Ammon's horn (tissue), 1 donor: ENCODE measurements at places on chromosomes 3 and 15.

GRCh38 chr3:49133226-49133951 lies 539 bp upstream of the LAMB2 start:
- DNase-seq, result peak; percentile 86

DNA sequence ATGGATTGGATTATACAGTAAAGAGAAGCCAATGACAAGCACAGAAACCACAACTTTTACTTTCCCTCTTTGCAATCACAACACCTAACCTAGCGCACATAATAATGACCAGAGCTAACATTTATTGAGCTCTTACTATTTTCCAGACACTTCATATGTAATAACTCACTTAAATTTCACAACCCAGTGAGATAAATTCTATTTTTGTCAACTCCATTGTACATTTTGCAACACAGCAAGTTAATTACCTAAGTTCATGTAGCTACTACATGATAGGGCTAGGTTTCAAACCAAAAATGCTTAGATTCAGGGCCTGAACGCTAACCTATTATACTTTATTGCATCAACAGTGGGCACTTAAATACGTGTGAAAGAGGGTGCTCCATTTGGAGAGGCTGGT lies 89.5 kb downstream of the GADL1 start:
- DNase-seq, result no peak

GRCh38 chr3:112582244-112582874 lies 20.5 kb downstream of the SLC35A5 start:
- peak; percentile 75 for DNase-seq

GRCh38 chr3:142931222-142931621 lies 32.3 kb downstream of the PAQR9 start:
- no peak for DNase-seq

DNA sequence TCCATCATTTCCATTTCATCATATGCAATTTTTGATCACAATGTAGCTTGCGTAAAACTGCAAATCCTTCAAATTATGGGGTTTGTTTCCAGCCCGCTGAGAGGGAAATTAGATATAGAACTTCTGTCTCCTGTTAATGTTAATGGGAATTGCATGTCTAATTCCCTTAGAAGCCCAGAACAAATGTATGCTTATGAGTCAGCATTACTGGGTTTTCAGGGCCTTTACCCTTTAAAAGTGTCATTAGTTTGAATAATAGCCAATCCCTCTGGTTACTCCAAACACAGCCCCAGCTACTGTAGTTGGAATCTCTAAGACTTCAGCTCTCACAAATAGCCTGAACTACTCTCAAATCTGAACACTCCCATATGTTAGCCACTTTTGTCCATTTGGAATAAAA lies 439.4 kb downstream of the C3orf38 start:
- no peak for DNase-seq

- no peak for DNase-seq
These were observed 33.0 kb upstream of the GNB5 start for GRCh38 chr15:52224211-52224610.

DNA sequence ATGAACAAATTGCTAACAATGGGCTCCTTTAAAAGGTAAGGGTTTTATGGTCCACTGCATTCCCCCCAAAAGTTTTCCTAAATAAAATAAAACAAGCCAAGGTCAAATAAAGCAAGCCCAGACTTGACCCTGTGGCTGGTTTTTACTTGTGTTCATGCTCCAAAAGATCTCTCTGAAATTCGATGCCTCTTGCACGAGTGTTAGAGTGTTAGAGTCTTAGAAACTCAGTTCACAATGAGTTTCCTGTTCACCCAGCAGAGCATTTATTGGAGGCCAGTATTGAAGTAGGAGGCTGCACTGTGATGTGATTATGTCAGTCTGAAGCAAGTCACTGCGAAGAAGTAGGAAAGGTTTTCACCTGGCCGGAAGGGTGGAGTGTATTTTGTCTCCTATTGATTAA lies 59.9 kb upstream of the LRTM1 start:
- no peak for DNase-seq

- no peak for DNase-seq
These were observed 125.8 kb downstream of the TNIK start for GRCh38 chr3:171334465-171334811.

DNA sequence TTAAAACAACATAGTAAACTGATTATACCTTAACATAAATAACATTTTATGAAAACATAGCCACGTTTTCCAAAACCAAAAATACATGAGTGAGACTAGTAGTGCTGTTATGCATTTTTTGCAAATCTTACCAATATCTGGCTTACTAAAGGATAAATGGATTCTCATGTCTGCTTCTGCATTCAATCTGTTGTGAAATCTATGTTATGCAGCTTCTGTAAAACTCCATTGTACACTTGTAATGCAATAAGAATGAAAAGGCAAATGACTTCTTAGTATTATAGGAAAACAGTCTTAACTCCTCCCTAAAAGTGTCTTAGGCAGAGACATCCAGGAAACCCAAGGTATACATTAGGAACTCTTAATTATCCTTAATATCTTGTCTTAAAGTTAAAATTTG lies 330.9 kb upstream of the THBS1 start:
- DNase-seq, result no peak

GRCh38 chr3:70855149-70855548 lies 542.7 kb upstream of the MDFIC2 start:
- no peak for DNase-seq

- no peak for DNase-seq
These were observed 651.9 kb downstream of the RBMS3 start for GRCh38 chr3:29932696-29933325.

DNA sequence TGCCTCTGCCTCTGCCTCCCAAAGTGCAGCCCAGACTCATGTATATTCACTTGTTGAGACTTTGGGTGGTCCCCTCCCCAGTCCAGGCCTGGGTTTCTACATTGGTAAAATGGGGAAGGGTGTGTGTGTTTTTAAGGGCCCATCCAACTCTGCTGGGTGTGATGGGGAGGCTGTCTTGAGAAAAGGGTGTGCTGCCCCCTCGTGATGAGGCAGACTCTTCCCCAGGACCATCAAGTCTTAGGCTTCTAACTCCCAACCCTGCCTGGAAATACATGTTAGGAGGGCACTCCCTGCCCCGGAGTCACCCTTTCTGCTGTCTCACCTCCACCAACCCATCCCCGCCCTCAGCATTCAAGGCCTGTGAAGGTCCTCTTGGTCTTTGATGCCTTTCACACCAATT lies 4.4 kb upstream of the PTPN23 start:
- no peak for DNase-seq

- DNase-seq, result no peak
These were observed 11.5 kb upstream of the MB21D2 start for GRCh38 chr3:192929146-192929545.

DNA sequence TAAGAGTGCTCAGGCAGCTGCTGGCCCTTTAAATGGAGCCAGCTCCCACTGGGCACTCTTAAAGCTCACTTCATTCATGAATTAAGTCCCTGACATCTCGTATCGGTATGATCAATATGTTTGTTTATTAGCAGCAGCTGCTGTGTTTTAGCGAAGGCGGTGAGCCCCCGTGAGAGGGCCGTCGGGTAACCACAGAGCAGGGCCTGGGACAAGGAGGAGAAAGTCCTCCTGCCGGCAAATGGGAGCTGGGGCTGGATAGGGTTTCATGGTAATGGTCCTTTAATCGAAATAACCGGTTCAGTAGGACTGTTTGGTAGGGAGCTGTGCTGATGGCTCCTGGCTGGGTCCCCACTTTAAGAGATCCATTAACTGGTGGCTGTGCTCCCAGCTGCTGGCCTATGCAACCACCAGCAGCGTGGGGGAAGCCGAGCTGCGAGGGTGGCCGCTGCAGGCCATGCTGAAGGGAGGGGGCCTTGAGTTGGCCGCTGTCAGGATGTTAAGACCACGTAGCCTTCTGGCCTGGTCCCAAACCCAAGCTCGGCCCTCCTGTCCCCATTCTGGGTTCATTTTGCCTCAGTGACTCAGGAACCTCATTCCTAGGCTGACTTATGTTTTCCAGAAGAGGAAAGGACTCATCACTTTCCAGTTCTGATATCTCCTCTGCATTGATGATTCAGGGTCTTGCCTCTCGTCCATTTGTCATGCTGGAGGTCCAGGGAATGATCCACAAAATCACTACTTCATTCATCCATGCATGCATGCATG lies 67.6 kb upstream of the NTRK3 start:
- no peak for DNase-seq

GRCh38 chr15:85149465-85150129 lies 167.9 kb downstream of the PDE8A start:
- DNase-seq, result no peak

DNA sequence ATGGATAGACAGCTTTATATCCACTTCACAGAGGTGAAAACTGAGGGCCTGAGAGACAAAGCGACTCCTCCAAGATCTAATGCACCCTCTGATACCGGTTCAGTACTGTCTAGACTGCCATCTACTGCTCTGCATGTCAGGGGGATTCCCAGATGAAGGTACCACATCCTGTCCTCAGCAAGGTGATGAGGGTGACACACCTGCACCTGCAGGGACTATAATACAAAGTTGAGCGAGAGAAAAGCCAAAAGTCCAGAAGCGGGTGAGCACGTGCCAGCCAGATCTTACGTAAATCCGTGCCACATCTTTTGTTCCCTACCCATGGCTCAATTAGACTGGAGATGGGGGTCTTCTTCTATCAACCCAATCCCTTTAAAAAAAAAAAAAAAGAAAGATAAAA lies 32.4 kb upstream of the HES1 start:
- DNase-seq, result no peak

DNA sequence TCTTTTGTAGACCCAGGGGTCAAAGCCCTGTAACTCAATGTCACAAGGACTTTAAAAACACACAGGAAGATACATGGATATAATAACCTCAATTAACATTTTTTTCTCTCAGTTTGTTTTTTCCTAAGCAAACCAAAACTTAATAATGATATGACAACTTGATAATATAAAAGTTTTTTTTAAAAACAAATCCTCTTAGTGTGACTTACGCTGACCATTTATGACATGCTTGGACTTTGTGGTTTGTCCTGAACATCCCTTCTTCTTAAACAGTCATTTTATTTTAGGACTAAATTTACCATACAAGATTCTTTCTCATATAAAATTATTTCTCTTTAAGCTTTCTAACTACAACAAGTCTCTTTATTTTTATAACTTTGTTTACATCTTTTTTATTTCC lies 25.4 kb upstream of the FAM3D start:
- no peak for DNase-seq

DNA sequence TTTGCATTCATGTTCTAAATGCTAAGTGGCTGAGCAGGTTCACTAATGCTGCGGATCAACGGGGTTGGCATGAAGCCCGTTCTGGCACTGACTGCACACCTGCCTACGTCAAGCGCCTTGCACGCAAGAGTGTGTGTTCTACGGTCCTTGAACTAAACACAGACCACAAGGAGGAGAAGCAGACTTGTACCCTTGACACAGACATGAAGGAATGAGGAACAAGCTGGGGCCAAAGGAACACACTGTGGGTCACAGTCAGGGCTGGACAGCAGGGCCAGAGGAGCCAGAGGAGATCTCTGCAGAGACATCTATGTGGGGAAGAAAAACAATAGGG lies 48.0 kb upstream of the LDHAL6B start:
- no peak for DNase-seq

- peak; percentile 25 for DNase-seq
These were observed 57.5 kb upstream of the SIN3A start for GRCh38 chr15:75508840-75509532.

GRCh38 chr3:74041068-74041675 lies 416.4 kb upstream of the PDZRN3 start:
- DNase-seq, result no peak

DNA sequence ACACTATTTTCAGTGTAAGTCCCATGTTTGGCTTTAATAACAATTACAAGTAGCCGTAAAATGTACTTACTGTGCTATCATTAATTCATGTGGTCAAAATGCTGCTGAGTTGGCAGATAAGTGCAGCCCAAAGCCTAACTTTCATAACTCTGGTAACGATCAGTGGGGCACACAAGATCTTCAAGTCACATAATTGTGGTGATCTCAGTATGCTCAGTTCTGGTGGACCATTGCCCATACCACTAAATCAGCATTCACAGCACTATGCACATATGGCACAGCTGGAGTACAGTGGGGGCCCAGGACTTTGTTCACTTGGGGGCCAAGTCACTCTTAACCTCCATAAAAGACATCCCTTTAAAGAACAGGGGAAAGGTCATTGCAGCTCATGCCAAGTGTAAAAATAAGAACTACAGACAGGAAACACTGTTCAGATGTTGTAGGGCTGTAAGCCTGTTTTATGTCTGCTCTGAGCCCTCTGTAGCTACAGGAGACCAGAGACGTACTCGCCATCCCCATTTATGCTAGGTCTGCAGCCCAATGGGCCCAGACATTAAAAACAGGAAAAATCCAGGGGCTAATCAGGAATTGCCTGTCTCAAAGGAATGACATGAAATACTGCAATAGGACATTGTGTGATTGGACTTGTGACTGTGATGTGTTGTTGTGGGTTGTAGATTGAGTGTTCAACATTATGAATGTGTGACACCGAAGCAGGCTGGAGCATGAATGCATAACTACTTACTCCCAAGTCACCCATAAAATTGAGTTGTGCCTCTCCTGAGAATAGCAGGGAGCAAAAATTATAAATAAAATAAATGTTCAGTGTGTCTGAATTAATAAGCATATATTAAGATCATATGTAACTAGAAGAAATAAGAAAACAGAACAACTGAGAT lies 282.5 kb upstream of the EPHA3 start:
- DNase-seq, result no peak

DNA sequence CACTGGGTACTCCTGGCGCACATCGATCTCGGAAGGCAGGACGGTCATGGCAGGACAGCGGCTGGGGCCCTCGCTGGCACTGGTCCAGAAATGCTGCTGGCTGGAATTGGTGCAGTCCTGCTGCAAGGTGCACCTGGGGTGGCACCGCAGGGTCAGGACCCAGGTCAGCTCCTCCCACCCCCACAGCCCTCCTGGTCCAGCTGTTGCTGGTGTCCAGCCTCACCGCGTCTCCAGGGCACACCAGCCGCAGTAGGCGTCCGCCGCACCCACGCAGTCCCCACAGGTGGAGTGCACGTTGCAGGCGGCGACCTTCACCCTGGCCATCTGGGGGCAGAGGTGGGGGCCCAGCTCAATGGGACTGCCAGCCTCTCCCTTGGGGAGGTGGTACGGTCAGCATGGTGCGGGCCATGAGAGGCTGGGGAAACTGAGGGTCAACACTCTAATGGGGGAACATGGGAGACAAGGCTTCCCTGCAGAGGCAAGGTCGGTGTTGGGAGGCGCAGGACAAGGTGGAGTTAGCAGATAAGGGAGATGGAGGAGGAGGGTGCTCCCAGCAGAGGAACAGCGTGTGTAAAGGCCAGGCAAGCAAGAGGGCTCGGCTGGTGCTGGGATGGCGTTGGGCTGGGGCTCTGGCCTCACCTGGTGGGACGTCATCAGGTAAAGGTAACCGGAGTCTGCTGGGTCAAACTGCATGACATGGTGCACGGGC lies 20.4 kb downstream of the PLXND1 start:
- no peak for DNase-seq
